ENCODE measurements at places on chromosomes 5 and 9.

GRCh38 chr5:4901924-4902323, 238.2 kb upstream of the ADAMTS16 start:
- DNase-seq: no peak

DNA sequence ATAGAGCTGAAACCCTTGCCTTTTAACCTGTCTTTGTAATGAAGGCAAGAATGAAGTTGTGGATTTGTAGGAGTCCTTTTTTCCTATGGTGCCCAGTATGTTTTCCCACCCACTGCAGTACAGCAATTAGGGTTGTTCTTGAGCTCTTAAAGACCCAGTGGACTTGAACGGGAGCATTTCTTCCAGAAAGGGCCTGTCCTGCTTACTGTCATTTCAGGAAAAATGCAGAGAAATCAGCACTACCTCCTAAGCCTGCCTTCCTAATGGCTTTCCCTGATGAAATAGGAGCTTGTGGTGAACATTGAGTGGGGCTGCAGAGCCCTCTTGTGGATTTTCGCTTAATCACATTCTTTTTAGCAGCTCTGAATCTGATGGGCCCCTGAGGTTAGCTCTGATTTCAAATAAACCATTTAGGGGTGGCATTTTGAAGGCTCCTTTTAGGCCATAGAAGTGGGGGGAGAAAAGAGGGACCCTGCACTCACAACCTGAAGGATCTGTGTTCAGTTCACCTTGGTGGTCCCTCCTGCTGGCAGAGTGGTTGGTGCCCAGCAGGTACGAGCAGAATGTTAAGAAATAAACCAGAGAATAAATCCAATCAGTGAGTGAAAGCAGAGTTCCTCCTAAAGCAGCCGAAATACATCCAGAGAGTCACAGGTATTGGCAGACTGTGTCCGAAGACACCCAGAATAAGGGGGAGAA, 188.0 kb upstream of the KLF9 start:
- DNase-seq: no peak

DNA sequence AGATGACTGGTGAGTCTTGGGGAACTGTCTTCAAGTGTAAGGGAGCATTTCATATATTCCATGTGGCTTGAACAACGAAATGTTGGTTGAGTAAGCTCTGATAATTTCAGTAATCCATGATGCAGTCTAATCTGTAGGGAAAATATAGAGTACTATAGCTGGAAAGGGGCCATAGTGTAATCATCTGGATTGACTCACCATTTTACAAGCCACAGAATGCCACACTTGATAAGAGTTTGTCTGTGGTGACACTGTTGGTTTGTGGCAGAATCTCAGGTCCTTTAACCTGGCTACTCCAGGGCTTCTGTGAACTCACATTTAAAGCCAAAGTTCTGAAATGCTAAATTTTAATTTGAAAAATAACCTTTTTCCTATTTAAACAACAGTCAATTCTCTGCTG, 16.3 kb upstream of the MAML1 start:
- no peak for DNase-seq

DNA sequence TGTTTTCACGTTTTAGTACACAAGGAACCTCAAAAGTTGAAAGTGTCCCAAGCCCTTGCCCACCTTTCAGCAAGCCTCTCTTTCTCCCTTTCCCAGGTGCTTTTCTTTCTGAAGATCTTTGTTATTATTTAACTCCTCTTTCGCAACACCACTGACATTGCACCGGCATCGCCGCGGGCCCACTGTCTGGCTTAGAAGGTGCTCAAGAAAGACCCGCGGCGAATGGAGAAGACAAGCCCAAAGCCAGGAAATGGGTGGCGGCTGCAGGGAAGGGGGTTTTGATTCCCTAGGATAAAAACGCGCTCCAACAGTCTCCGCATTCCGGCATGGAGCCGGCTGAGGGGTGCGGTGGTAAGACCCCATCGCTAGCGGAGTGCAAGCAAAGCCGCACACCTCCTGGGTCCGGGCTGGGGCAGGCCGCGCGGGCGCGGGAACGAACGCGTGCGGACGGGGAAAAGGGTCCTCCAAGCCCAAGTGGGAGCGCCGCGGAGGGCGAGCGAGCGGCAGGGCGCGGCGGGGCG, 404 bp upstream of the AFAP1L1 start:
- DNase-seq: no peak

DNA sequence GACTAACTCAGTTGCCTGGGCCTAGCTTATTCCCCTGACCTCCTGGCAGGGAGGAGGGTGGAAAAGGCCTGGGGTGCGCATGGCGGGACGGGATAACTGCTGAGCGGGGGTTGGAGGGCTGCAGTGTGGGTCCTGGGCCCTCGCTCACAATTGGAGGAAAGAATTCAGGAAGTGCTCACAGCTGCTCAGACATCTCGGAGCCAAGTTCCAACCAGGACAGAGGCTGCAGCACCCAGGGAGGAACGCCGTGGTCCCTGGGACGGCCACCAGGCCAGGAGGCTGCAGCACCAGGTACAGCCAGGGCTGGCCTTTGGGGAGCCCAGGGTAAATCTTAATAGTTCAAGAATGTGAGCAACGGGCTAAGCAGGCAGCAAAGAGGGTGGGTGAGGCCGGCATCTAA, at the start of gene SPAAR:
Gene SPAAR (plus strand): TSS at position 217 of the 400 bp plus-strand sequence. CDS start 974 bp downstream, outside the sequence.
- DNase-seq: no peak

- DNase-seq: no peak
Measured at GRCh38 chr5:1804001-1804690, 2.9 kb downstream of the NDUFS6 start.

GRCh38 chr9:5425006-5425628, 12.6 kb downstream of the PLGRKT start:
- no peak for DNase-seq

GRCh38 chr5:17999858-18000257, 365.6 kb downstream of the TAF11L14 start:
- DNase-seq: no peak

- no peak for DNase-seq
Measured at GRCh38 chr9:22522206-22522740, 75.6 kb downstream of the DMRTA1 start.

DNA sequence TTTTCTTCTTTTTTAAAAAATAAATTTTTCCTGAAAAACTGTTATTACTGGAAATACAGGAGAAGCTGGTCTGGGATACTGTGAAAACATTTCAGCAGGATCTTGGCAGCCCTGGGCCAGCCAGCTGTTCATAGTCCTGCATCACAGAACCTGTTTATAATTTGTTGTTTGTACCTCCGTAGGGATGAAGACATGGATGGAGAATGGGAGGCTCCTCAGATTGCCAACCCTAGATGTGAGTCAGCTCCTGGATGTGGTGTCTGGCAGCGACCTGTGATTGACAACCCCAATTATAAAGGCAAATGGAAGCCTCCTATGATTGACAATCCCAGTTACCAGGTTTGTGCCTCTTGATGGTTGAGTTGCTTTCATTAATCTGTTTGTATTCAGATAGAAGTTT, 12.4 kb upstream of the MAML1 start:
- DNase-seq: no peak

GRCh38 chr5:138831703-138832102, 43.4 kb downstream of the LRRTM2 start:
- no peak for DNase-seq

GRCh38 chr5:147689426-147689825, 93.1 kb downstream of the JAKMIP2 start:
- DNase-seq: no peak

GRCh38 chr9:36187414-36187813, 3.3 kb upstream of the CLTA start:
- DNase-seq: no peak

- DNase-seq: no peak
Measured at GRCh38 chr5:36078430-36078829, 11.7 kb upstream of the UGT3A2 start.

- DNase-seq: no peak
Measured at GRCh38 chr5:6311568-6312501, 66.5 kb downstream of the MED10 start.
